ENCODE measurements at places on chromosomes 1 and 21. TPM values are rescaled to one million over a fixed set of nuclear protein-coding genes. Genes with fewer than 3 reads are reported as not detected.

KRTAP13-2 gene
- total RNA-seq = not detected

CDK18 gene
- 10.4 TPM for total RNA-seq

NBPF4 gene
- total RNA-seq = not detected

UBL4B gene
- not detected for total RNA-seq

- no peaks in the 10 kb centered on the region for H3K27me3 ChIP-seq
- DNase-seq = no peak
- peaks cover 3% of the 10 kb centered on the region for H3K4me1 ChIP-seq
- H3K27ac ChIP-seq = peak overlapping the region; percentile 36
These were observed 11.2 kb downstream of the AGO1 start for GRCh38 chr1:35894183-35894582.

- no peaks in the 10 kb centered on the region for H3K36me3 ChIP-seq
- H3K27me3 ChIP-seq = peaks cover 12% of the 10 kb centered on the region
- no peak for DNase-seq
- no peak overlapping the region for H3K4me3 ChIP-seq
- H3K4me1 ChIP-seq = no peaks in the 10 kb centered on the region
These were observed 33.0 kb upstream of the DNAJC6 start for GRCh38 chr1:65276197-65276939.

- no peaks in the 10 kb centered on the region for H3K36me3 ChIP-seq
These were observed 7.2 kb upstream of the ADAMTS1 start for GRCh38 chr21:26852423-26852822.

- no peak for DNase-seq
- no peaks in the 10 kb centered on the region for H3K36me3 ChIP-seq
- peaks cover 2% of the 10 kb centered on the region for H3K4me1 ChIP-seq
- no peaks in the 10 kb centered on the region for H3K27me3 ChIP-seq
- H3K27ac ChIP-seq = no peak overlapping the region
These were observed 9.7 kb upstream of the CGN start for GRCh38 chr1:151501474-151501873.

GRCh38 chr21:14491269-14491681 is 54.8 kb downstream of the SAMSN1 start:
- H3K27me3 ChIP-seq = no peaks in the 10 kb centered on the region
- H3K4me1 ChIP-seq = peaks cover 33% of the 10 kb centered on the region
- H3K27ac ChIP-seq = no peak overlapping the region
- H3K4me3 ChIP-seq = no peak overlapping the region

DNA sequence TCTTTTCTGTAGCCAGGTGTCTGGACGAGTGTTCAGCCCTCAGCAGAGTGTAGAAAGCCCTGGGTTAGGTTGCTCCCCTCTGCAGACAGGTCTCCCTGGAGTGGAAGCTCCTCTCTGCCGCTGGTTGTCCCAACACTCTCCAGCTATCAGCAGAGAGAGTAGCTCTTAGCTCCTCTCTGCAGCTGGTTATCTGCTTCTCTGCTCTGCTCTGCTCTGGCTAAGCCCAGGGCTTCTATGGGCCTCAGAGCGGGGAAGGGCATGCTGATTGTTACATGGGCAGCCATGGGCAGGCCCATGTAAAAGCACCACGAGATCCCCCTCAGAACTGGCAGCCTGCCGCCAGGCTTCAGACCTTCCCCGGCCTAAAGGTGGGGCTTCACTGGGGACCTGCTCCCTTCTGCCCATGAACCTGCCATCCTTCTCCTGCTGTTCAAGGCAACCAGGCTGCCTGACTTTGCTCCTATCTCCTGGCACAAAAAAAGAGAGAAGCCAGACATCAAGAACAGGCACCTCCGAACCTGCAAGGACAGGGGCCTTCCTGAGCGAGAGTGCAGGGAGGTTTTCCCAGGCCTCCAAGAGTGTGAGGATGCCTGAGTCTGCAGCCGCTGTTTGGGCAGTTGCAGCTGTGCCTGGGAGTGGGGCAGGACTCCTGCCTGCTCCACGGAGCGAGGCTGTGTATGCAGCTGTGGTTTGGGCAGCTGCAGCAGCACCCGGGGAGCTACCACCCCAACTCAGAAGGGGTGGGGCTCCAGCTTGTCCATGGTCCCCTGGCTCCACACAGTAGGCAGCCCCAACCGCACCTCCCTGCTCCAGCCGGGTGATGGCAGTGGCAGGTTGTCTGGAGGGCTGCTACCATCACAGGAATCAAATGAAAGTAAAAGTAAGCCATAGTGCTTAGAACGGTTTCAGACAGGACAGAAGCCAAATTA is 973.7 kb downstream of the LTN1 start:
- H3K27ac ChIP-seq = no peak overlapping the region
- H3K27me3 ChIP-seq = no peaks in the 10 kb centered on the region
- DNase-seq = no peak
- H3K4me1 ChIP-seq = no peaks in the 10 kb centered on the region
- H3K36me3 ChIP-seq = no peaks in the 10 kb centered on the region

- no peaks in the 10 kb centered on the region for H3K4me1 ChIP-seq
- H3K36me3 ChIP-seq = no peaks in the 10 kb centered on the region
- no peak overlapping the region for H3K4me3 ChIP-seq
- H3K27ac ChIP-seq = no peak overlapping the region
- no peak for DNase-seq
- no peaks in the 10 kb centered on the region for H3K27me3 ChIP-seq
These were observed 149.3 kb downstream of the BRINP3 start for GRCh38 chr1:190328361-190328760.

GRCh38 chr1:63792152-63792551 is 18.3 kb downstream of the ROR1 start:
- no peaks in the 10 kb centered on the region for H3K27me3 ChIP-seq
- H3K27ac ChIP-seq = no peak overlapping the region
- H3K36me3 ChIP-seq = no peaks in the 10 kb centered on the region
- no peak overlapping the region for H3K4me3 ChIP-seq
- no peak for DNase-seq

GRCh38 chr1:153791648-153792253 is 16.5 kb downstream of the SLC27A3 start:
- DNase-seq = peak; percentile 65
- peaks cover 35% of the 10 kb centered on the region for H3K4me1 ChIP-seq
- peak overlapping the region; percentile 9 for H3K4me3 ChIP-seq
- H3K27me3 ChIP-seq = peaks cover 2% of the 10 kb centered on the region

DNA sequence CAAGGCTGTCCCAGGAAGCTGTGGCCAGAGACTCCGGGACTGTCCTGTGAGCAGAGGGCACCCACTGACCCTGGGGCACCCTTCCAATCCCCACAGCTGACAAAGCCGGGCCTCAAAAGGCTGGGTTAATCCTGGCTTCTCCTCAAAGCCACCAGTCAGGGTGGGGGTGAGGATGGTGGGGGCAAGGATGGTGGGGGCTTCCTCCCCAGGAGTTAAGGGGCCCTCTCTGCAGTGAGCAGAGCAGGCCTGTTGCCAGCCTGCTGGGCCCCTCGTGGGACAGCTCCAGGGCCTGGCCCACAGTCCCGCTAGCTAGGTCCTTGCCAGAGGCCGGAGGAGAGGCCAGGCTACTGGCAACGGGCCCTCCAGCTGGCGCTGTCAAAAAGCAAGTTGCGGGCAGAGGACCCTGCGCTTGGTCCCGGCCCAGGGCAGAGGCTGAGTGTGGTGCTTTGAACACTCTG is 37.9 kb upstream of the CCDC27 start:
- H3K27me3 ChIP-seq = peaks cover 7% of the 10 kb centered on the region
- no peaks in the 10 kb centered on the region for H3K4me1 ChIP-seq
- no peaks in the 10 kb centered on the region for H3K36me3 ChIP-seq
- no peak overlapping the region for H3K4me3 ChIP-seq
- no peak overlapping the region for H3K27ac ChIP-seq

- no peak overlapping the region for H3K4me3 ChIP-seq
- no peak overlapping the region for H3K27ac ChIP-seq
- no peaks in the 10 kb centered on the region for H3K27me3 ChIP-seq
- H3K4me1 ChIP-seq = peaks cover 10% of the 10 kb centered on the region
These were observed 11.0 kb downstream of the PLEKHA6 start for GRCh38 chr1:204348722-204349121.

DNA sequence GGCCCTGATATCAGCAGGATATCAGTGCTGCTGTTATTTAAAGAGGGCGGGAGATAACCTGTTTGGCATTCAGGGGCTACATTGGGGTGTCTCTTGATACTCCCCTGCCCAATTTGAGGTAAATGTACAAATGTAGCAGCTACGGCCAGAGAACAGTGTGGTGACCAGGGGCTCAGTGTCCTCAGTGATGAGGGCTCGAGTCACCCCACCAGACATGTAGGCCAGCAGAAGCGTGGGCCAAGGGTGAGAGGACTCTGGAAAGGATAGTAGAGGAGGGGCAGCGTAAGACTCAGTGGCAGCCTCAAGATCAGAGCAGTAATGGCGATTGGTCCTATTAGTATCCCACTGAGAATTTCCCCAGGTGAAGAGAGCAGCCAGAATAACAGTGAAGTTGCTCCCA is 108.4 kb downstream of the XCL2 start:
- DNase-seq = no peak
- H3K36me3 ChIP-seq = no peaks in the 10 kb centered on the region
- no peak overlapping the region for H3K27ac ChIP-seq
- H3K4me3 ChIP-seq = no peak overlapping the region
- H3K27me3 ChIP-seq = no peaks in the 10 kb centered on the region

GRCh38 chr1:89672489-89673183 is 39.7 kb downstream of the LRRC8C start:
- peaks cover 65% of the 10 kb centered on the region for H3K36me3 ChIP-seq
- no peaks in the 10 kb centered on the region for H3K27me3 ChIP-seq
- DNase-seq = no peak
- peak overlapping the region; percentile 84 for H3K27ac ChIP-seq
- peaks cover 95% of the 10 kb centered on the region for H3K4me1 ChIP-seq
- H3K4me3 ChIP-seq = no peak overlapping the region

DNA sequence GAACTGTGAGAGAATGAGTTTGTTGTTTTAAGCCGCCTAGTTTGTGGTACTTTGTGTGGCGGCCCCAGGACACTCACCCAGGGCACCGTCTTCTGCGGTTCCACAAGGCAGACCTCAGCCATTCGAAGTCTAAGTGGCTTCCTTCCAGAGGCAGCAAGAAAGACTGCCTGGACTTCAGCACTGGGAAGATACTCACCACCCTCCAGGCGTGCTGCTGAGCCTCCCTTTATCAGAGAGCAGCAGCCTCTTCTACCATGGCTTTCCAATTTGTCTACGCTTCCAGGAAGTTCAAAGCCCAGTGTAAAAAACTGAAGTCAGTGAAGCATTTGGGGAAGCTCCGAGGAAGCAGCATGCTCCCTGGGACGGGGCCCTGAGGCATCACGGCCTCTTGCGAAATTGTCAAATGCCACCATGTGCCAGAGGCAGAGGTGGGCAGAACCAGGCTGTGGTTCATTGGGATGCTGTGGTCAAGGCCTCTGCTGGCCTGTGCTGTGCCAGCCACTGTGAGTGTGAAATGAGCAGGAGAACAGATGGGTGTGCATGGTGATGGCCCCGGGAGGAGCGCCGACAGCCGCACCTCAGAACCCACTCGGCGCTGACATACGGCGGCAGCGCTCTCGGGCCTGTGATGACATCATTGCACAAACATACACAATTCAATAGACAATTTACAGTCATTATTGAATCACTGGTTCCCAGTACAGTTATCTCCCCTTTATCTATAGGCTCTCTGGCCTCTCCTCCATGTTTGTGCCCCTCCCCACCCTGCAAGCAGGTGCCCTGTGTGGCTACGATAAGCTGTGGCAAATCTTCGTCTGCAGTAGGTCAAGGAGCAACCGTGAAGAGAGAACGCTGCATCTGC is 110.4 kb downstream of the PDE9A start:
- H3K27ac ChIP-seq = no peak overlapping the region
- no peaks in the 10 kb centered on the region for H3K27me3 ChIP-seq
- DNase-seq = no peak
- H3K4me1 ChIP-seq = no peaks in the 10 kb centered on the region

- no peaks in the 10 kb centered on the region for H3K27me3 ChIP-seq
- DNase-seq = no peak
- no peak overlapping the region for H3K27ac ChIP-seq
- no peaks in the 10 kb centered on the region for H3K36me3 ChIP-seq
These were observed 165.2 kb downstream of the PLA2G4A start for GRCh38 chr1:186993996-186994395.

GRCh38 chr1:24963099-24963872 is 33.2 kb upstream of the RUNX3 start:
- DNase-seq = no peak
- peak overlapping the region; percentile 98 for H3K27ac ChIP-seq
- H3K4me1 ChIP-seq = peaks cover 65% of the 10 kb centered on the region
- no peaks in the 10 kb centered on the region for H3K27me3 ChIP-seq

DNA sequence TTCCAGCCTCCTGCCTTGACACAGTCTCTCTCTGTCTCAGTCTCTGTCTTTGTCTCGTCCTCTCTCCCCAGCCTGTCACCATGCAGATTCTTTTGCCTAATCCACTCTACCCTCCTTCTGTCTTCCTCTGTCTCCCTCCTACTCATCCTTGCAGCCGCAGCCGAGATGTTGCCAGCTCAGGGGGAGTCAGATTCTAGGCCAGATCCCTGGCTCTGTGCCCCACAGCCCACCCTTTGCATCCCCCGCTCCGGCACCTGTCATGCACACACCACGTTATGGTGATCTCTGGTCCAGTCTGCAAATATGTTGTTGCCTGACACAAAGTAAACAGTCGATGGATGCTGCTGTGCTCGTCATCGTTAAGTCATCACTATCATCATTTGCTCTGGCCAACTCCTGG is 35.5 kb upstream of the IGSF21 start:
- no peaks in the 10 kb centered on the region for H3K36me3 ChIP-seq
- H3K27me3 ChIP-seq = no peaks in the 10 kb centered on the region
- DNase-seq = no peak
- peaks cover 16% of the 10 kb centered on the region for H3K4me1 ChIP-seq
- H3K27ac ChIP-seq = no peak overlapping the region

GRCh38 chr1:38018864-38019343 is 6.4 kb downstream of the UTP11 start:
- H3K4me3 ChIP-seq = no peak overlapping the region
- DNase-seq = no peak
- peaks cover 29% of the 10 kb centered on the region for H3K4me1 ChIP-seq
- H3K27me3 ChIP-seq = no peaks in the 10 kb centered on the region
- peaks cover 60% of the 10 kb centered on the region for H3K36me3 ChIP-seq

DNA sequence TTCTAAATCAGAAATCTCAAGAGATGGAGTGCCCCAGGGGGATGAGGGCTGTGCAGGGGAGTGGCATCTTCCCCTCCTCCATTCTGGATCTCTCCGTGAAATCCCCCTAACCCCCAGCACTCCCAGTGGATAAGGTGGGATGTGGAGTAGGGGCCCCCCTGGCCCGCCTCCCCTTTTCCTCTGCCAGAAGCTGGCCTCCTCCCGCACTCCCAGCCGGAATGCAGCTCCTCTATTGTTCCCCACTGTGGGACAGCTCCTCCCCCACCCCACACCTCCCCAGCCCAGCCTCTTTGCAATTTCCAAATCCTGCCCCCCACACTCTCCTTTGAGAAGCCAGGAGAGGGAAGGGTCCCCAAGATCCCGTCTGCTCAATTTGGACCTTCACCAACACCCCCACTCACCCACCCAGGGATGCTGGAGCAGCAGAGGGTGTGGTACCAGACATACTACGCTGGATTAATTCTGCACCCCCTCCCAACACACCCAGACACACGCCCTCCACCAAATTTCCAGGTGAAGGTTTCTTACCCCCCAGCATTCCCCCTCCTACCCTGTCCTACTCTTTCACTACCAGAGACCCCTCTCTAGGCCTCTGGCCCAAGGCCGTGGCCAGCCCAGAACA is 1.9 kb downstream of the MEX3A start:
- no peak overlapping the region for H3K27ac ChIP-seq
- peaks cover 6% of the 10 kb centered on the region for H3K4me1 ChIP-seq
- H3K27me3 ChIP-seq = peaks cover 20% of the 10 kb centered on the region
- H3K4me3 ChIP-seq = no peak overlapping the region
- DNase-seq = no peak

GRCh38 chr21:41477641-41478318 is 30.2 kb downstream of the TMPRSS2 start:
- H3K4me3 ChIP-seq = no peak overlapping the region
- H3K27ac ChIP-seq = no peak overlapping the region
- H3K36me3 ChIP-seq = no peaks in the 10 kb centered on the region
- peaks cover 3% of the 10 kb centered on the region for H3K27me3 ChIP-seq

- peaks cover 5% of the 10 kb centered on the region for H3K4me1 ChIP-seq
- H3K27ac ChIP-seq = no peak overlapping the region
- H3K36me3 ChIP-seq = no peaks in the 10 kb centered on the region
These were observed 71.3 kb upstream of the NGF start for GRCh38 chr1:115409094-115410015.

All from activated CD8-positive, alpha-beta T cell treated with anti-CD3 and anti-CD28 coated beads for 36 hours (primary cell).